ENCODE measurements at places on chromosomes 12 and 14.

DNA sequence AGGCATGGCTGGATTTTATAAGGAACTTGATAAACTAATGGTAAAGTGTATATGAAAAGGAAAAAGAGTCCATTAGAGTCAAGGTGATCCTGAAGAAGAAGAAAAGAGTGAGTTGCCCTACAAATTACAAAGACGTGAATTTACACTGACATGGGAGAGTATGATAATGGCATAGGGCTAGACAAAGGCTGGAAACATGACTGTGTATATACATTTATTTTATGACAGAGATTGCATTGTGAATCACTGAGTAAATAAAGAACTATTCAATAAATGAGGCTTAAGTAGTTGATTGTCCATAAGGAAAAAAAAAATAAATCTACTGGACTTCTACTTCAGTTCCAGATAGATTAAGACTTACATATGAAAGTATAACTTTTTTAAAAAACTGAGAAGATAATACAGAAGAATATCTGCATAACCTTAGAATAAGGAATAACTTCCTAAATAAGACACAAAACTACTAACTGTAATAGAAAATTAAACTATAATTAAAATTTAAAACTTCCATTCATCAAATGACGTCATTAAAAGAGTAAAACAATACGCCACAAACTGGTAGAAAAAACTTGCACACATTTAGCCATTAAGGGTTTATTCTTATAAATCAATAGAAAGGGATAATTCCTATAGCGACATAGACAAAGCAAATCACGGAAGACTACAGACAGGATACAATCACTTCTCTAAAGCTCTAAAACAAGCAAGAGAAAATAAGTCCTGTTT, 278.5 kb downstream of the NOVA1 start:
- DNase-seq, result no peak

GRCh38 chr12:20125276-20125798, 243.0 kb upstream of the PDE3A start:
- no peak for DNase-seq

DNA sequence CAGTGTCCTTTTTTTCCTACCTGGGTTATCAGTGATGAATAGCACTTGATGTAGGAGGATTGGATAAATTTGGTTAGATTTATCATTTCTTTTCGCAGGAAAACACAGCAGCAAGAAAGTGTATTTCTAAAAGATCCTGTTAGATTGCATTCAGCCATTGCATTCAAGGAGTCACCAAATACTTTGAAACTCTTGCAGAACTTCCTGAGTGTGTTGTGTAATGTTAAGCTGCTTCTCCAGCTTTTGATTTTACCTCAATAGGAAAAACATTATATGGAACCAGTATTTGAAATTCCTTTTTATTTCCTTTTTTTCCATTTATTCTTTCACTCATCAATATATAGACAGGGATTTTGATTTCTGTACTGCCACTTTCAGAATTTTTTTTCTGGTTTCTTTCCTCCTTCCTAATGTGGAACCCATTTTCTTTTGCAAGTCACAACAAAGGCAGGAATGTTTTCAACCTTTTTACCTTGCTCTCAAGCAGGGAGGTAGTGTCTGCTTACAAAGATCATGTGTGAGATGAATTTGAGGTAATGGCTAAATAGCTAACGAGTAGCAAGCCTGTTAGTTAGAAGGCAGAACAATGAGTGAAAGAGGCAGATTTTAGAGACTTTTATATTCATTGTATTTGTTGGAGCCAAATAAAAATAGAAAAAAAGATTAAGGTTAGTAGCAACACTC, 56.2 kb downstream of the PPHLN1 start:
- DNase-seq, result no peak

DNA sequence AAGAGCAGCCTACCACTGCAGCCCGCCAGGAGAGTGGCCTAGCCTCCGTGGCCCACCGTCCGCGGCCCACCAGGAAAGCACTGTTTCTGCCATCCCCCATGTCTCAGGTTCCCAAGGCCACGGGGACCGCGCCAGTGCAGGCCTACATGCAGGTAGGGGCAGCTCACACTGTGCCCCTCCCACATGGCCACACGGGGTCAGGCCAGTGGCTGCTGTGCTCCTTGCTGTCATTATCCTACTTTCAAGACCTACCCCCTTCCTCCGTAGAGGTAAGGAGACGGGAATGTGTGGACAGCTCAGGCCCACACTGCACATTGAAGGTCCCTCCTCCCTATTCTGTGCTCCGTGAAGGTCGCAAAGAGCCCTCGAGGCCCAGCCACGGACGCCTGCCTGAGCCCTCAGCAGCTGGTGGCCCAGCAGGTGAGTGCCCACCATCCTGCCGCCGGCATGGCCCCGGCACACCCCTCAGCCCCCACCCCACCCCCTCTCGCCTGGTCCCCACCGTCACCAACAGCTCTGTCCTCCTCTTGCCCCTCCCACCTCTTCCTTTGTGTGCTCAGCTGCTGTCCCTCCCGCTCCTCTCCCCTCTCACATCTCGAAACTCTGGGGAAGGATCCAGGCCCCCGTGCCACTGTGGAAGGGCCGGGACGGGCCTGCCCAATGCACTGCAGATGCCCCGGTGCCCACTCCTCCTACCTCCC, 10.0 kb downstream of the DDX51 start:
- DNase-seq, result no peak

GRCh38 chr14:37203423-37203822, 5.7 kb downstream of the MIPOL1 start:
- no peak for DNase-seq

GRCh38 chr12:111034083-111034885, 113.9 kb upstream of the MYL2 start:
- DNase-seq, result no peak

DNA sequence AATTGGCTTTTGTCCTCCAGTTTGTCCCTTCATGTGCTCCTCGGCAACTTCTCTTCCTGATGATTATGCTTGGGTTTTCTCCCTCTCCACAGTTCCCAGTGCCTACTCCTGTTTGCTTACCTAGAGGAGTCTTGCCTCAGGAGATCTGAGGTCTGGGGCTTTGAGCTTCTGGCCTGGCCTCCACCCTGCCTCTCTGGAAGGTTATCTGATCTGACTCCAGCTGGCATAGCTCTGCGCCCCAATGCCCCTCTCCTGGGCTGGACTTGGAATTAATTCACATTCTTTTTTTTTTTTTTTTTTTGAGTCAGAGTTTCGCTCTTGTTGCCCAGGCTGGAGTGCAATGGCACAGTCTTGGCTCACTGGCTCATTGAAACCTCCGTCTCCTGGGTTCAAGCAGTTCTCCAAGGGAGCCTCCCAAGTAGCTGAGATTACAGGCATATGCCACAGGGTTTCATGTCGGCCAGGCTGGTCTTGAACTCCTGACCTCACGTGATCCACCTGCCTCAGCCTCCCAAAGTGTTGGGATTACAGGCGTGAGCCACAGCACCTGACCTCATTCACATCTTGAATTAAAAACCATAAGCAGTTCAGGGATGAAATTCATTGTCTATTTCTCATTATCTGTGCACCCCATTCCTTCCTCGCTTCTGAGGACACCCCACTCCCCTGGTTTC, 33.5 kb downstream of the CFL2 start:
- no peak for DNase-seq

- DNase-seq, result no peak
Measured at GRCh38 chr12:89977405-89978085, 268.9 kb upstream of the ATP2B1 start.

GRCh38 chr12:52615208-52615868, 3.0 kb downstream of the KRT73 start:
- no peak for DNase-seq

- no peak for DNase-seq
Measured at GRCh38 chr14:81246461-81247270, 25.9 kb upstream of the GTF2A1 start.

GRCh38 chr12:115355301-115355700, 671.3 kb upstream of the TBX3 start:
- DNase-seq, result no peak

DNA sequence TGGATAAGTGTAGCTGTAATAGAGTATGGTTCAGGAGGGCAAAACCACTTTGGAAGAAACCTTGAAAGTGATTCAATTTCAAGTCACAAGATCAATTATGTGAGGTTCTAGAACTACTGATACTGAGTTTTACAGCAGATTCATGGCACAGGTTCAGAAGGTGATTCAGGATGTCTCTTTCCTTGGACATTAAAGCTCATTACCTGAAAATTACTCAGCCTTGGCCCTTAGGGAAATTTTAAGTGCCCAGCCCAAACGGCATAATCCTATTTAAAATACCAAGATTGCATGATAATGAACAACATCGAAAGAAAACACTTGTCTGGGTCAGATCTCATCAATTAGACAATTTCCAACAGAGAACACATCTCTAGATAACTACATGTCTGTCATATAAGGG, 70.2 kb upstream of the SLC38A2 start:
- no peak for DNase-seq

- no peak for DNase-seq
Measured at GRCh38 chr12:4273273-4273651, 300 bp upstream of the CCND2 start.

GRCh38 chr14:48890333-48890732, 695.8 kb downstream of the RPS29 start:
- no peak for DNase-seq

DNA sequence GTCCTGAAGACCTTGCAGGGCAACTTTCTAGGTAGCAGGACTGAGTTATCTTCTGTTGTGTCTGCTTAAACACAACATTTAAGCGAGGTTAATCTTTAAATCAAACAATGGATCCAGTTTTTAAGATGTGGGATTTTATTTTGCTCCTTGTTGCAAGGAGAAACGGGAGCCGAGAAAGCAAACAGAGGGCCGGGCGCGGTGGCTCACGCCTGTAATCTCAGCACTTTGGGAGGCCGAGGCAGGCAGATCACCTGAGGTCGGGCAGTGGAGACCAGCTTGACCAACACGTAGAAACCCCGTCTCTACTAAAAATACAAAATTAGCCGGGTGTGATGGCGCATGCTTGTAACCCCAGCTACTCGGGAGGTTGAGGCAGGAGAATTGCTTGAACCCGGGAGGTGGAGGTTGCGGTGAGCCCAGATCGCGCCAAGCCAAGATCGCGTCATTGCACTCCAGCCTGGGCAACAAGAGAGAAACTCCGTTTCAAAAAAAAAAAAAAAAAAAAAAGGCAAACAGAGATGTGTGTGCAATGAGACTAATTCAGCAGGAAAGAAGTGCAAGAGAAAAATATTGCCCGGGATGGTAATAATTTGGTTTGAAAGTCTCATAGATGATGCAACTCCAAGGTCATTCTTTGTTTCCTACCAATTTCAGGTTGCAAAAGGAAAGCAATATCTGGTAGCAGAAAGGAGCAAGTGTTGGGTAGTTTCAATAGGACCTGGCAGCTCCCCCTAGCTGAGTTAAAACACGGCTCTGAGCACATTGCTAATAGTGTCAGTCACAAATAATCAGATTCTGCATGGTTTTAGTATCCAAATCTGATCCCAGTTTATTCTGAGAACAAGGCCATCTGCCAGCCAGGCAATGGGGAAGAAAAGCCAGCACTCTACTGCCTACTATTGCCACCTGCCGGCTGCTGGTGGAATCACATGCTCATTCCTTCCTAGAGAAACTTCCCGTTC, 141.4 kb downstream of the PPM1H start:
- DNase-seq, result peak; percentile 49

- DNase-seq, result no peak
Measured at GRCh38 chr14:59520224-59520623, 35.9 kb downstream of the JKAMP start.

- DNase-seq, result no peak
Measured at GRCh38 chr12:124371970-124372555, 77.2 kb downstream of the RFLNA start.

DNA sequence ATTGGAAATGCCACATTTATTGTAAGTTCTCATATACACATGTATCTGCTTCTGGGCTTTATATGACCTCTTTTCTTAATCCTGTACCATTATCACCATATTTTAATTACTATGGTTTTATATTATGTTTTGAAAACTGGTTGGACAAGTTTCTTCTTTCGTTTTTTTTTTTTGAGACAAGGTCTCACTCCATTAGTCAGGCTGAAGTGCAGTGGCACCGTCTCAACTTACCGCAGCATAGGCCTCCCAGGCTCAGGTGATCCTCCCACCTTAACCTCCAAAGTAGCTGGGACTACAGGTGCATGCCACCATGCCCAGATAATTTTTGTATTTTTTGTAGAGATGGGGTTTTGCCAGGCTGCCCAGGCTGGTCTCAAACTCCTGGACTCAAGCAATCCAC, 44.6 kb downstream of the GALNT4 start:
- DNase-seq, result no peak

GRCh38 chr14:74616507-74616906, 4.5 kb upstream of the LTBP2 start:
- DNase-seq, result peak; percentile 30

- no peak for DNase-seq
Measured at GRCh38 chr14:24196071-24197055, 1.1 kb upstream of the TM9SF1 start.

DNA sequence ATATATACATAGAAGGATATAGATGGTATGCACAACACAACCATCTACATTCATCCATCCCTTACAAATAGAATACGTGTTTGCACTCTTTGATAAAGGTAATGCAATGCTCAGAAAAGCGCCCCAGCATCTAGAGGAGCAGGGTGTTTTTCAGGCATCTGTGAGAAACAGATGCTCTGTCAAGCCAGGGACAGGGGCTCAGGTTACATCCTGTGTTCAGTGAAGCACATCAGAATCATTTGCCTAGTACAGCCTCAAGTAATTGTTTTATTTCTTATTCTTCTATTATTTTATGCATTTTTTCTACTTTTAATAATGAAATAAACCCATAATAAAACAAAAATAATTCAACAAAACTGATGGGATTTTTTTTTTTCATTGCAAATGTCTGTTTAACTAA, 50.5 kb upstream of the HIF1A start:
- DNase-seq, result no peak

- DNase-seq, result no peak
Measured at GRCh38 chr14:47191700-47192099, 483.7 kb downstream of the MDGA2 start.

DNA sequence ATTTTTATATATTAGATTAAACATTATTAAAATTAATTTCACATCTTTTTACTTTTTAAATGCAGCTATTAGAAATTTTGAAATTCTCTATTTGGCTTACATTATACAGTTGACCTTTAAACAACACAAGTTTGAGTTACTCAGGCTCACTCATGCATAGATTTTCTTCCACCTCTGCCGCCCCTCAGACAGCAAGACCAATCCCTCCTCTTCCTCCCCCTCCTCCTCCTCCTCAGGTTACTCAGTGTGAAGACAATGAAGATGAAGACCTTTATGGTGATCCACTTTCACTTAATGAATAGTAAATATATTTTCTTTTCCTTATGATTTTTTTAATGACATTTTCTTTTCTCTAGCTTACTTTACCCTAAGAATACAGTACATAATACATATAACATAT, 136.2 kb downstream of the LLPH start:
- DNase-seq, result no peak

DNA sequence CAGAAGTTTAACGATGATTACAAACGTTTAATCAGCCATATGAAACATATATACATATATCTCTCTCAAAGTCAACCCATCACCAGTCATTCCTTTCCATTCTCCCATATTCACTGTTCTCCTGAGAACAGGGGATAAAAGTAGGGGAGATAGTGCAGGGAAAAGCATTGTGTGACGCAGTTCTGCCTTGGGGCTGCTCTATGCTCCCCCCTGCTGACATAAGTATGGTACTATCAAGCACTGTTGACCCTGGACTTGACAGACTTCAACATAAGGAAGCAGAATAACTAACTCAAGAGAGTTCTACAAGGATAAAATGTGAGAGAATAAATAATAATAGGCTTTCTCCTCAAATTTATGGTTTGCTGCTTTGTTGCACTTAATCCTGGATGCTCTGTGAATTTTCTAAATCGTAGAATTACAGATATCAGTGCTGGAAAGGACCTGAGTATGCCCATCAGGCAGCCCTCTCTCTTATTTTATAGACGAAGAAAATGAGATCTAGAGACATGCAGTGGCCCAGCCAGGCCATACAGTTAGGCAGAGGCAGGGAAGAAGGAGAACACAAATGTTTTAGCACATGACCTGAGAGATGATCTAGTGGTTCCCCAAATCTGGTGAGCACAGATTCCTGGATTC, 87.2 kb downstream of the SCN8A start:
- peak; percentile 9 for DNase-seq
